ENCODE measurements at places on chromosomes 16 and 17. TPM values are rescaled to one million over a fixed set of nuclear protein-coding genes. Genes with fewer than 3 reads are reported as not detected.

- DNase-seq = no peak
Observed at GRCh38 chr16:9049241-9049640, 42.2 kb upstream of the HAPSTR1 start.

The SPNS3 gene
- 8.7 TPM for total RNA-seq

DNA sequence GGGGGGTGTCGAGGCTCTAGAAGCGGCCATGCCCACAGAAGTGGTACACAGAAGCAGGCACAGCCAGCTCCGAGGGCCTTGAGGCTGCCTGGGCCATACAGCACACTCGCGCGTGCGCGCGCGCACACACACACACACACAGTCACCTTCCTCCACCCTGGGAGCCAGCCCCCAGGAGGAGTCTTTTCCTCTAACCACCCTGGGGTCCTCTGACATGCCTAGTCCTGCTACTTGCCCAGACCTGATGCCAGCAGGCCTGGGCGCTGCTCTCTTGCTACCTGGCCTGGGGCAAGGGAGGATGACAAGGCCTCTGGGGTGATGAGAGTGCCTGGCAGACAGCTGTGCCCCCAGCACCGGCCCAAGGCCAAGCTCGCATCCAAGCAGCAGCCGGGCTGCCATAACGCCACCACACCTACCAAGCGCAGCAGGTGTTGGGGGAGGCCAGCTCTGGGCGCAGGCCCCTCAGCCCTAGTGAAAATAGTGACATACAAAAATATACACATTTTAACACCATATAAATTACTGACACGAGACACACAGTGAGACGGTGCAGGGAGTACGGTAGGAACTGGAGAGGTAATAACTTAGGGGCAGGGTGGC is 41.1 kb downstream of the TSC2 start:
- DNase-seq = no peak

DNA sequence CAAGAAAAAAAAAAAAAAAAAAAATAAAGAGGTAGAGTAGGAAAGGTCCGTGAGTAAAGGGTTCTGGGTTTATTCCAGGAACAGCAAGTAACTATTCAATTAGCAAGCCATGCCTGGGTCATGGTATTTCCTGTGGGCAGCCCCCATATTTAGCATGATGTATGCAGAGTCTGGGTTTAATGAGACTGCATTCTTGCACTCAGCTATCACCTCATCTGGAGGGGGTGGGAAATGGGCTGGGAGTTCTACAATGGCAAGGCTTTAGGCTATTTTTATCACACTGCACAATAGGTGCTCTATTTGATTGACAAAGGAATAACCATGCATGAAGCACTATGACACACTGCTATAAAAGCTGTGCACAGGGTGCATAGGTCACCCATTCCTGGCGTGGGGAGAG is 104.0 kb upstream of the CCL2 start:
- DNase-seq = no peak

GRCh38 chr16:4772351-4772750 is 5.4 kb upstream of the ZNF500 start:
- no peak for DNase-seq

DNA sequence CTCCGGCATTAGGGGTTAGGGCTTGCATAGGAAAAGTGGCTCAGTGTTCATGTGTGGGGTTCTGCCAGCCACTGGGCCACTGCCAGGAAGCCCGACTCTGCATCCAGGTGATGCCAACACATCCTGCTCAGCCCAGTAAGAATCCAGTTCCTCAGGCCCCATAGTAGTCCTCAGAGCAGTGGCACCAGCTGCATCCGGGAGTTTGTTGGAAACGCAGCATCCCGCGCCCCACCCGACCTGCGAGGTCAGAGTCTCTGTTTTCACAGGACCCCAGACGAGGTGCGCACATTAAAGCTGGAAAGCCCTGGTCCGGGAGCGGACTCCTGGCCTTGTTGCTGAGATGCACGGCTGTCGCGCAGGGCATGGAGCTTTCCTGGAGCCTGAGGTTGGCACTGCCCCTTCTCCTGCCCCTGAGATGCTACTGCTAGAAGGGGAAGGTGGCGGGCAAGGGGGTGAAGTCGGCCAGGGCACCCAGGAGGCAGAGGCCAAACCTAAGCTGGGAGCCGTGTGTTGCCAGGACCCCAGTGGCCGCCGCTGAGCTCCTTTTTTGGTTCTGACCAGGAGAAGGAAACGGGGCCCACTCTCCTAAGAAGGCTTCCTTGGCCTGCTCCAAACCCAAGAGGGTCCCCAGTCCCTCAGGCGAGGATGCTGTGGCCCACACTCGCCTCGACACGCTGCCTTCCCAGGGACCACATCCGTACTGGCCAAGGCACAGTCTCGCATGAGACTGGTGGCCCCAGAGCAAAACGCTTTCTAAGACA is 44.4 kb downstream of the NOS2 start:
- peak; percentile 26 for DNase-seq

Data from activated naive CD4-positive, alpha-beta T cell treated with anti-CD3 and anti-CD28 coated beads, Interleukin-2, amount 50 U/mL, for 72 hours (primary cell).